ENCODE measurements at places on chromosomes 1 and 21.

DNA sequence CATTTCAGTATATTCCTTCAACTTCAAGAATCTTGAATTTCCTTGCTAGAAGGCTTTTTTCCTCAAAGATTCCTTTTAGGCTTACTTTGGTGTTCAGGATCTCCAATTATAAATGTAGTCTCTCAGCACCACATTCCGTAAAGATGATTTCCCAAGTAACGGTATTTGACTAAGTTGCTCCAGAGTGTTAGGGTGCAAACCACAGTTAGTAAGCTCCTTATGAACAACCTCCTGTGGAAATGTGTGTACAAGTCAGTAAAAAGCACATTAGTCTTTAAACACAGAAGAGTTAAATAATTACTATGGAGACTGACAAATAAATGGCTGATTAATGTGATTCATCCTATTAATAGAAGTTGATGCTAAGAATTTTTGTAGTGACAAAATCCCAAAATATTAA, 10.3 kb downstream of the DONSON start:
- DNase-seq = no peak

GRCh38 chr1:38644092-38644491, 215.5 kb downstream of the RRAGC start:
- no peak for DNase-seq

DNA sequence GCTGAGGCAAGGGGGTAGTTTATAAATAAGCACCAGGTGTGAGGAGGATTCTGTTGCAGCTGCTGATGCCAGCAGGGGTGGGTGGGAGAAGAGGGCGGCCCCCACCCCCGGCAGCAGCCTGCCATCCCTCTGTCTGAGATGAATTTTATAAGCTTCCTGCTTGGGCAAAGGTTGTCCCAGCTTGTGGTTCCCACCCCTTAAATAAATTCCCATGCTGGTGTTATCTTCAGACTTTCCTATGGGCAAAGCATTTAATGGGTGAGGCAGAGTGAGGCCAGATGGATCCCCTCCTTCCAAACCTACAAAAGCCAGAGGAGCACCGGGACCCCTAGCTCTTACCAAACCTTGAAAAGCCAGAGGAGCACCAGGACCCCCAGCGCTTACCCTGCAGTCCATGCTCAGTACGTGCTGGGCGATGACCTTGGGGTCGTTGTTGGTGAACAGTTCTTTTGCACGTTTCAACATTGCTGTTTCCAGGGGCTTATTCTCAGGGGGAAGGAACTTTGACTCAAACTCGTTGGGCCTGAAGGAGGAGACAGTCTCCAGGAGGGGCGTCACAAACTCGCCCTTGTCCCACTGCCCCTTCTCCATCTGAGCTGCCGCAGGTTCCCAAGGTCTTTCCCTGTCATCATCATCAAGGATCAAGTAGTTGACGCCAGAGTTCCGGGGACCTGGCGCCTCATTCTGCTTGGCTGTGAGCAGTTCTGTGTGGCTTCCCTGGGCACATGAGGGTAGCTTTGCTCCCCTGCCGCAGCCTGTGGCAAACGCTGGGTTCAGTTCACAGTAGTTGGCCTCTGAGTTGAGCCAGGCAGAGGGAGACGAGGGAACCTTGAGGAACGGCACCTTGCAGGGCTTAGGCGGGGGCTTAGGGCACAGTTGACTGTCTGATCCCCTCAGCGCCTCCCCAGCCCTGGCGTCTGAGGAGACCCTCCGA, 99.5 kb downstream of the BCAR3 start:
- no peak for DNase-seq

DNA sequence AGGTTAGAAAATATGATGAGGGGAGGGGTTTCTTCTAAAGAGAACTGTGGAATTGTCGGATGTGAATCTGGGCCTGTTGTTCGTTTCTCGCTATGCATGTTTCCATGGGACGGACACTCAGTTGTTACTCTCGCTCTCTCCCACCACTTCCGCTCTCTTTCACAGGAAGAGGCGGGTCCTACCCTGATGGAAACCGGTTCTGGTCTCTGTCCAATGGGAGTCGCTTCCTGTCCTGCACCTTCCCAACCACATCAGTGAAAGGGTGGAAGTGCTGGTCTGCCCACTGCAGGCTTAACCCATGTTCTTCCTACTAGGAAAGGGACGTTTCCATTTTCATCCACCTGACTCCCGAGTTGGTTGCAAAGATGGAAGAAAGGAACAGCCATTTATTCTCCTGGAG, 119.4 kb downstream of the KCNJ15 start:
- DNase-seq = no peak

GRCh38 chr21:15414057-15414456, 315.7 kb upstream of the USP25 start:
- no peak for DNase-seq

GRCh38 chr1:211609120-211610024, 30.4 kb upstream of the SLC30A1 start:
- no peak for DNase-seq
